ENCODE measurements at places on chromosomes 6 and 20.
A peak's percentile ranks its signal among the peaks of the same experiment; 100 is the strongest.

DNA sequence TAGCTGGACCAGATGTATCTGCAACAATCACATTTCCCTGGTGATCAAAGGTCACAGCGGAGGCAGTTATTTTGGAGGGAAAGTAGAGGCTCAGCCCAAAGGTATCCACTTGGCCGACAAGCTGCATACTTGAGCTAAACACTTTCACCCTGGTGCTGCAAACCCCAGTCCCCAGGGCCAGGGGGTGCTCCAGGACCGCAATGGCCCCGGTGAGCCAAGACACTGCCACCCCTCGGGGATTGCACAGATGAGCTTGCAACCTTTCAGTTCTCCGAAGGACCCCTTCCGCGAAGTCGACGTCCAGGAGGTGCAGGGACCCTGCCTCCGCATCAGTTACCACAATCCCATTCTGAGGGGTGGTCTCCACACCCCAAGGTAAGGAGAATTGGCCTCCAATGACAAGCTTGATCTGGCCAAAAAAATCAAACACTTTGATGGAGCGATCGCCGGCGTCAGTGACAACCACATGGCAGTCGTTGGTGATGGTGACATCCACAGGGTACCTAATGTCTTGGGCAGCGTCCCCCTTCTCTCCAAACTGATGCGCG is 823 bp downstream of the NHLRC1 start:
- no peaks in the 10 kb centered on the region for H3K36me3 ChIP-seq
- H3K4me3 ChIP-seq: no peak overlapping the region
- no peak overlapping the region for H3K27ac ChIP-seq
- H3K4me1 ChIP-seq: peaks cover 5% of the 10 kb centered on the region

- no peaks in the 10 kb centered on the region for H3K27me3 ChIP-seq
- H3K4me1 ChIP-seq: peaks cover 43% of the 10 kb centered on the region
- H3K36me3 ChIP-seq: no peaks in the 10 kb centered on the region
Observed at GRCh38 chr6:159104163-159104925, 59.6 kb upstream of the TAGAP start.

- H3K27ac ChIP-seq: no peak overlapping the region
- peaks cover 5% of the 10 kb centered on the region for H3K27me3 ChIP-seq
- DNase-seq: peak; percentile 56
- H3K4me1 ChIP-seq: no peaks in the 10 kb centered on the region
- H3K4me3 ChIP-seq: no peak overlapping the region
- no peaks in the 10 kb centered on the region for H3K36me3 ChIP-seq
Observed at GRCh38 chr6:100001915-100002388, 7.9 kb upstream of the MCHR2 start.

DNA sequence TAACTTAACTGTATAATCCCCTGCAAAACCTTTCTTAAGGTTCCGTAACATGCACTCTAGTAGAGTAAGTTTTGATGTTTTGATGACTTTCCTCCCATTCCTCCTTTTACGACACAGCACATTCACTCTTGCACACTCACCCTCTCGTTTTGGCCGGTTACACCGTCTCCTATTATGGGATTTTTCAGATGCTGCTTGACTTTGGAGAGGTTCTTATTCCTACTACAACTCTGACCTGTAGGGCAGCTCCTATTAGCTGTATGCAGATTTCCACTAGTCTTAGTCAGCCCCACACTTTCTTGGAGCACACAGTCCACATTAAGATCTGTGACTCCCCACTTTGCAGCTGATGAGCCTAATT is 223.7 kb upstream of the SYNCRIP start:
- no peak overlapping the region for H3K4me3 ChIP-seq
- no peaks in the 10 kb centered on the region for H3K36me3 ChIP-seq
- H3K27me3 ChIP-seq: no peaks in the 10 kb centered on the region
- no peak for DNase-seq
- H3K27ac ChIP-seq: no peak overlapping the region

DNA sequence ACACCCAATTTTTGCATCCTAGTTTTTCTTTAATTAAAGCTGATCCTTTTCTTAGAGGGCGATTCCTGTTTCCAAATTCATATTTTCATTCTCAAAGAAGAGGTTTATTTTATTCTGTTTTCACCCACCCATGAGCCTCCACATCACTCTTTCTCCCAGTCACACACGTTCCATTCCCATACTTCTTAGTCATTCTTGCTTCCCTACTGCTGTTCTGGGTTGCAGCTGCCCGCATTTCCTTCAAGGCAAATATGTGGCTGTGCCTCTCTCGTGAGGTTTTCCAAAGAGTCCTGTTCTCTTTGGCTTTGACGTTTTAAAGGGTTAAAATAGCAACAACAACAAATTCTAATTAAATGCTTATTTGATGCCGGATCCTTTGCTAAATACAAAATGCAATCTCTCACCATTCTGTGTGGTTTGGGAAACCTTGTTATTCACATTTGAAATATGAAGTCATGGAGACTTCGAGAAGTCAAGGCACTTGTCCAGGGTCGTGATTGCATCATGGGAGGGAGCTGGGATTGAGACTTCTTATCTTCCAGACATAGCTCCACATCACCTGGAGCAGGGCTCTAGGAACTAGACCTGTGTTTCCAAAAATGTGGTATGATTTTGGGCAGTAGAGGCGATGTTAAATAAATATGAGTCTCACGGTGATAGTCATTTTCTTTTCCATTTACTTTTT is 126.6 kb downstream of the DOK5 start:
- H3K27ac ChIP-seq: no peak overlapping the region
- no peak overlapping the region for H3K4me3 ChIP-seq
- H3K4me1 ChIP-seq: no peaks in the 10 kb centered on the region
- no peaks in the 10 kb centered on the region for H3K27me3 ChIP-seq

DNA sequence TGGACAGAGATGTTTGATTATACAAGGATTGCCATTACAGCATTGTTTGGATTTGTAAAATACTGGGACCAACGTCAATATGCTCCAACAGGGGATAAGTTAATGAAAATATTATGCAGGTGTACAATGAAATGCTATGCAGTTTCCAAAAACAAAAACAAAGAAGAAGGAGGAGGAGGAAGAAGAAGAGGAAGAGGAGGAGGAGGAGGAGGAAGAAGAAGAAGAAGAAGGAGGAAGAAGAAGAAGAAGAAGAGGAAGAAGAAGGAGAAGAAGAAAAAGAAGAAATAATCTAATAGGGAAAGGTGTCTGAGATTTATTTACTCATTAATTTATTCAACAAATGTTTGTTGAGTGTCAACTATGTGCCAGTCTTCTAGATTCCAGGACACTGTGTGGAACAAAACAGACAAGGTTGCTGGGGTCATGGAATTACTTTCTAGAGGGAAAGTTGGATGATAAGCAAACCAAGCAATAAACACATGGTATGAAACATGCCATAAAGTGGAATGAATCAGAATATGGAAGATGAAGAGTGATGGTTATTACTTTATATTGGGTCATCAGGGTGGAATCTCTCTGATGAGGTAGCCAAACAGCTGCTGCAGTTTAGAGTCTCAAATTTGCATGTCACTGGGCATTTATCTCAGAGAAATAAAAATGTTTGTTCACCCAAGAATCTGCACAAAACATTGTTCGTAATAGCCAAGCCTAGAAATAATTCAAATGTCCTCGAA is 6.3 kb upstream of the TRIM27 start:
- no peak for DNase-seq
- H3K27ac ChIP-seq: no peak overlapping the region
- no peaks in the 10 kb centered on the region for H3K36me3 ChIP-seq
- no peaks in the 10 kb centered on the region for H3K4me1 ChIP-seq
- H3K4me3 ChIP-seq: no peak overlapping the region
- H3K27me3 ChIP-seq: no peaks in the 10 kb centered on the region

GRCh38 chr6:154060076-154060475 is 21.0 kb downstream of the OPRM1 start:
- H3K36me3 ChIP-seq: no peaks in the 10 kb centered on the region
- no peak overlapping the region for H3K27ac ChIP-seq
- no peak for DNase-seq
- H3K27me3 ChIP-seq: no peaks in the 10 kb centered on the region
- no peak overlapping the region for H3K4me3 ChIP-seq

GRCh38 chr20:21529863-21530262 is 16.0 kb upstream of the NKX2-2 start:
- no peak overlapping the region for H3K4me3 ChIP-seq
- no peaks in the 10 kb centered on the region for H3K36me3 ChIP-seq
- H3K27me3 ChIP-seq: peaks cover 28% of the 10 kb centered on the region
- no peak overlapping the region for H3K27ac ChIP-seq
- no peaks in the 10 kb centered on the region for H3K4me1 ChIP-seq
- no peak for DNase-seq

DNA sequence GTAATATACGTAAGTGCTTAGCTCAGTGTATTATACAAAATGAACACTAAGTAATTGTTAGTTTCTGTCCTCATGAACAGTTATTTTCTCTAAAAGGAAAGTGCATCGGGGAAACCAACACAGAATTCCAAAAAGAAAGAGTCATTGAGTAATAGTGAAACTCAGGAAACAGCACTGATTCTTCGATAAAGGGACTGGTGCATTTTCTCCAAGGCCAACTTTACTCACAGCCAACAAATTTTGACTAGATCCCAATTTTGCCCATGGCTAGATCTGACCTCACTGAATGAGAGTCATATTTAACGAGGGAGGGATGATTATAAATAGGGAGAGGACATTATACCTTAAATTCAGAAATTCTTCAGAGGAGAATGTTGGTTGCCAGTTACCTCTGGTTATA is 390.9 kb upstream of the NRSN1 start:
- H3K27me3 ChIP-seq: no peaks in the 10 kb centered on the region
- DNase-seq: no peak
- H3K4me3 ChIP-seq: no peak overlapping the region
- no peaks in the 10 kb centered on the region for H3K4me1 ChIP-seq
- no peak overlapping the region for H3K27ac ChIP-seq
- no peaks in the 10 kb centered on the region for H3K36me3 ChIP-seq

GRCh38 chr20:20210327-20210726 is 157.6 kb upstream of the INSM1 start:
- peak; percentile 13 for DNase-seq
- no peaks in the 10 kb centered on the region for H3K36me3 ChIP-seq
- H3K4me1 ChIP-seq: no peaks in the 10 kb centered on the region
- no peak overlapping the region for H3K4me3 ChIP-seq

DNA sequence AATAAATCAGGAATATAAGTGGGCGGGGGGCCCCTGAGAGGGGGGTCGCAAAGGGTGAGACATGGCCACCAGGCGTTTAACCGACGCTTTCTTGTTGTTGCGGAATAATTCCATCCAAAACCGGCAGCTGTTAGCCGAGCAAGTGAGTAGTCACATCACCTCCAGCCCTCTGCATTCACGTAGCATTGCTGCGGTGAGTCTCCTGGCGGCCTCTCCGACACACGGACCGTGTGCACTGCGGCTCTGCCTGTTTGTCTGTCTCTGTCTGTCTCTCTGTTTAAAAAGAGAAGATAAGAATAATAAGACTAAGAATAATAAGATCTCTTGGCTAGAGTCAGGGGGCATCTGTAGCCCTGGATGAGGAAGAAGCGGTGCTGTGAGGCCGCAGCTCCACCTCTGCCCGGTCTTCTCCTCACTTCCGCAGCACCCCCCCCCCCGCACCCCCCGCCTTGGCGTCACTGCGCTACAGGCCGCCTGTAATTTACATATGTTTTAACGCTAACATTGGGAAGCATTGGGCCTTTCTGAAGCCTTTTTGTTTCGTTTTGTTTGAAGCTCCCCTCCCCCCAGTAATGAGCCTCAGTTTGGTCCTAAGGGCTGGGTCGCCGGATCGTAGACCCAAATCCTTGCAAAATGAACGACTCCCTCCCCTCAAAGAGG is 993 bp downstream of the STX16 start:
- peak overlapping the region; percentile 97 for H3K4me3 ChIP-seq
- peaks cover 7% of the 10 kb centered on the region for H3K36me3 ChIP-seq
- H3K27me3 ChIP-seq: peaks cover 5% of the 10 kb centered on the region
- peak; percentile 94 for DNase-seq

DNA sequence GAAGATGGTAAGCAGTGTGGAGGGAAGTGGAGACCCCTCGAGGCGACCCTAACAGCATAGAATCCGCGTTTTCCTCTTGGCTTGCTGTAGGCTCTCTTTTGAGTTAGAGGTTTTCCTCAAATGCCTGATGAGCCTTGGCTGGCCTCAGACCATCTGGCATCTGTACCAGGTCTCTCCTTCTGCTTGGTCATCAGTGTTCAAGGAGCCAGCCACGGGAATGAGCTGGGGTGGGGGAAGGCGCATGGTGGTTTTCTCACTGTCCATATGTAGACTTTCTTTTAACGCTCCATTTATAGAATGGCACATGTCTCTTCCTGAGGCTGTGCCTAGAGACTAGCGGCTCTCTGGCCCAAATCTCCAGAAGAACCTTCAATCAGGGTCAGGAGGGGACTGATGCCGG is 8.1 kb upstream of the GUCA1A start:
- H3K36me3 ChIP-seq: no peaks in the 10 kb centered on the region
- no peak overlapping the region for H3K4me3 ChIP-seq
- no peaks in the 10 kb centered on the region for H3K27me3 ChIP-seq
- no peak for DNase-seq

DNA sequence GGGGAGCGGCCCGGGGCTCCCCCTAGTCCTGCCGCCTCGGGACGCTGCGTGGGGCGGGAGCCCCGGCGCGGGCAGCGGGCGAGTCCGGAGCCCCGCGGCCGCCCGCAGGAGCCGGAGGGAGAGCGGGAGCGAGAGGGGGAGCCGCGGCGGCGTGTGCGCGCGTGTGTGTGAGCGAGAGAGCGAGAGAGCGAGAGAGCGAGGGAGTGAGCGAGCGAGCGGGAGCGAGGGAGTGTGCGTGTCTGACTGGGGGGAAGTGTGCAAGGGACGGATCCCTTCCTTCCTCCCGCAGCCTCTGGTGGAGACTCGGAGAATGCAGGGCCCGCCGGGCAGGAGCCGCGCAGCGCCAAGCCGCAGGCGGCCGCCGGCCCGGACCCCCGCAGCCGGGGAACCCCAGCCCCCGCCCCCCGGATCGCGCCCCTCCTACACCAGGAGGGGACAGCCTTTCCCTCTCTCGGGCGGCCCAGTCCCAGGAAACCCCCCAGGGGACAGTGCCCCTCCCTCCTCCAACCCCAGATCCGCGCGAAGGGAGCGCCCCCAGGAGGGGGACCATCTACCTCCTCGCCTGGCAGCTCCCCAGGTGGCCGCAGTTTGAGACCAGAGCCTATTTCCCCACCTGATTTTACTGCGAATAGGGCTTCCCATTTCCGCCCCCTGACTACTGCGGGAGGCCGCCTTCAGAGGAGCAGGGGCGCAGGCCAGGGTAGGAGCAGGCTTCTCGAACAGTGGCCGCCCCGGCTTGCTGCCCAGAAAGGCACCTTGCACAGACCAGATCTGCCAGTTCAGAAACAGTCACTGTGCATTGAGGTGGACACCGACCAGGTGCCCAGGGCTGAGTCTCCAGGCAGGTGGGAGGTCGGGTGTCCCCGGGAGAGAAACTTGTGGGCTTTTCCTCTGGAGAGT is at the start of gene CDH22:
Gene CDH22, minus strand, starts transcription at position 241 of the 900 bp plus-strand sequence. CDS start 57,204 bp downstream, outside the sequence.
- H3K27me3 ChIP-seq: peaks cover 21% of the 10 kb centered on the region
- DNase-seq: peak; percentile 59
- no peaks in the 10 kb centered on the region for H3K36me3 ChIP-seq
- peak within 1 kb of the TSS; percentile 26 for H3K4me3 ChIP-seq
- no peak within 1 kb of the TSS for H3K27ac ChIP-seq

DNA sequence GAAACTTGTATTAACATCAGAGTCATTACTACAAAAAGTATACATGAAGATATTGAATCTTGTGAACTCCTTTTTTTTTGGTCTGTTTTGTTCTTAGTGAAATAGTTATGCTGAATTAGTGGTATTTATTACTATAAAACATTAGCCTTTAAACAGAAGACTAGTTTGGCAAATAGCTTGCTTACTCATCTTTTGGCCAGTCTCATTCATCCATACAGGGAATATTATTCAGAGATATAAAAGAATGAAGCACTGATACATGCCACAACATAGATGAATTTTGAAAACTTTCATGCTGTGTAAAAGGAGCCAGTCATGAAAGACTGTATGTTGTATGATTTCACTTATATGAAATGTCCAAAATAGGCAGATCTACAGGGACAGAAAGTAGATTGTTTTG is 205.9 kb downstream of the ZFAND3 start:
- H3K27me3 ChIP-seq: no peaks in the 10 kb centered on the region
- no peak overlapping the region for H3K4me3 ChIP-seq
- no peak overlapping the region for H3K27ac ChIP-seq
- H3K4me1 ChIP-seq: peaks cover 7% of the 10 kb centered on the region
- H3K36me3 ChIP-seq: no peaks in the 10 kb centered on the region

Data from common myeloid progenitor, CD34-positive (primary cell).